ENCODE measurements at places on chromosomes 6 and 20. TPM values are rescaled to one million over a fixed set of nuclear protein-coding genes. Genes with fewer than 3 reads are reported as not detected.

Gene PLG
- total RNA-seq = 0.55 TPM

- peaks cover under 1% of the 10 kb centered on the region for H3K27me3 ChIP-seq
- no peak for DNase-seq
- no peak overlapping the region for H3K27ac ChIP-seq
- no peaks in the 10 kb centered on the region for H3K36me3 ChIP-seq
- no peak overlapping the region for H3K4me3 ChIP-seq
Observed at GRCh38 chr6:168475188-168476013, 34.4 kb downstream of the SMOC2 start.

Gene RBPJL
- not detected for total RNA-seq

- H3K4me3 ChIP-seq = no peak overlapping the region
- H3K36me3 ChIP-seq = no peaks in the 10 kb centered on the region
- H3K27ac ChIP-seq = no peak overlapping the region
- peaks cover 2% of the 10 kb centered on the region for H3K27me3 ChIP-seq
- H3K4me1 ChIP-seq = peaks cover 10% of the 10 kb centered on the region
Observed at GRCh38 chr20:64095927-64096326, 11.4 kb downstream of the NPBWR2 start.

- H3K27me3 ChIP-seq = peaks cover 5% of the 10 kb centered on the region
- H3K4me1 ChIP-seq = no peaks in the 10 kb centered on the region
- H3K4me3 ChIP-seq = no peak overlapping the region
- DNase-seq = no peak
- no peaks in the 10 kb centered on the region for H3K36me3 ChIP-seq
Observed at GRCh38 chr6:117985916-117986315, 78.9 kb downstream of the SLC35F1 start.

Gene WFDC12
- total RNA-seq = not detected

Gene TFAP2A
- total RNA-seq = not detected

Gene ID1
- 0.42 TPM for total RNA-seq

DNA sequence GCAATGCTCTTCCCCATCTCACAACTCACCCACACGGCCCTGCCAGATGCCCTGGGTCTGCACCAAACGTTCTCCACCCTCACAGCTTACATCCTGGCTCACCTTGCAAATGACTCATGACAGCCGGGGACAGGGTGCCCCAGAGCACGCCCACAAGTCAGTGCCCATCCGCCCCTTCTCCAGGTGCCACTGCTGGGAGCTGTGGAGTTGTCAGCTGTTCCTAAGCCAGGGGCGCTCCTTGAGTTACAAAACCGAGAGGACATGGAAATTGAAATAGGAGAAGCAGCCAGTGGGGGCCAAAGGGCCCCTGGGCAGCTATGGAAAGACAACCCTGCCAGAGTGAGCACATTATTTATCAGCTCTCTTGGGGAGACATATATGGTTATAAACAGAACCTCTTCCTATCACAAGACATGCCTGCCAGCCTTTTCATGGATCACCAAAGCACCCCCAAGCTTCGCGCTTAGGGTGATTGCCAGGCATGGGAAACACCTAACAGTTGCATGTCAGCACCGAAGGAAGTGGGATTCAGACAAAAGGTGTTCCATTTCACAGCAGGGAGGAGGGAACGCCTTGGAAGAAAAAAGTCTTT lies 236.8 kb downstream of the LY86 start:
- H3K4me3 ChIP-seq = no peak overlapping the region
- peaks cover 31% of the 10 kb centered on the region for H3K4me1 ChIP-seq
- peaks cover 15% of the 10 kb centered on the region for H3K27me3 ChIP-seq
- DNase-seq = no peak

GRCh38 chr6:10557913-10558312 lies 36.8 kb downstream of the GCNT2 start:
- no peaks in the 10 kb centered on the region for H3K4me1 ChIP-seq
- no peak overlapping the region for H3K27ac ChIP-seq
- H3K36me3 ChIP-seq = peaks cover 1% of the 10 kb centered on the region
- no peaks in the 10 kb centered on the region for H3K27me3 ChIP-seq

Gene L3MBTL1
- 5.6 TPM for total RNA-seq

DNA sequence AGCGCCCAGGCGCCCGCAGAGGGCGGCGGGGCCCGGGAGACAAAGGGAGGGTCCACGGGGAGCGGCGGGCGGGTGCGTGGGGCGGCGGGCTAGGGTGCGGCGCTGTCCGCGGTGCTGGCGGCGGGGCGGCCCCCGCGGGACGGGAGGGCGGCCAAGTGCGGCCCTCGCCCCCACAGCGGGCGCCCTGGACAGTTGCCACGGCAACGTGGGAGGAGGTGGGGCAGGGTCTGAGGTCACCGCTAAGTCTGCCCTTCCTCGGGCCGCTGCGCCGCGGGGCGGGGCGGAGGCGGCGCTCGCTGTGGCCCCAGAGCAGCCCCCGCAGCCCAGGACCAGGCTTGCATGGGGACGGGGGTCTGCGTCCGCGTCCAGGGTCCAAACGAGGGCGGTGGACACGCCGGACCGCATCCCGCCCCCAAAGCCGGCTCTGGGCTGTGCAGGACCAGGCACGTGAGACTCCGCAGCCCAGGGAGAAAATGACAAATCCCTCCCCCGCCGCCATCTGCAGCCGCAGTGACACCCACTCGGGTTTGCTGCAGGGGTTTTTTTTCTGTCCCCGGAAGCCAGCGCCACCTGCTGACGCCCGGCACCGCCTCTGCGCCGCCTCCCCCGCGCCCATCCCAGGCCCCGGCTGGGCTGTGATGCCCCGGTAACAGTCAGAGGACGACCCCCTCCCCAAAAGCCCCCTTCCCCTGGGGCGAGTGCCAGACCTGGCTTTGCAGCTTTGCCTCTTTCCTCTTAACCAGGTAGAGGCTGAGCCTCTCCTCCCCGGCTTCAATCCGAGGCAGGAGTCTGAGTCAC lies 36.8 kb downstream of the YTHDF1 start:
- no peak overlapping the region for H3K27ac ChIP-seq
- peaks cover 29% of the 10 kb centered on the region for H3K27me3 ChIP-seq
- peaks cover 10% of the 10 kb centered on the region for H3K4me1 ChIP-seq
- peaks cover 1% of the 10 kb centered on the region for H3K36me3 ChIP-seq
- no peak overlapping the region for H3K4me3 ChIP-seq

Gene LTA
- 24.6 TPM for total RNA-seq

- no peak overlapping the region for H3K4me3 ChIP-seq
- no peak for DNase-seq
- no peaks in the 10 kb centered on the region for H3K36me3 ChIP-seq
Observed at GRCh38 chr6:12369781-12370262, 79.7 kb downstream of the EDN1 start.

GRCh38 chr6:16663901-16664300 lies 97.4 kb downstream of the ATXN1 start:
- peaks cover 42% of the 10 kb centered on the region for H3K36me3 ChIP-seq
- no peaks in the 10 kb centered on the region for H3K27me3 ChIP-seq
- no peak for DNase-seq
- H3K27ac ChIP-seq = no peak overlapping the region
- H3K4me3 ChIP-seq = no peak overlapping the region
- peaks cover 27% of the 10 kb centered on the region for H3K4me1 ChIP-seq

DNA sequence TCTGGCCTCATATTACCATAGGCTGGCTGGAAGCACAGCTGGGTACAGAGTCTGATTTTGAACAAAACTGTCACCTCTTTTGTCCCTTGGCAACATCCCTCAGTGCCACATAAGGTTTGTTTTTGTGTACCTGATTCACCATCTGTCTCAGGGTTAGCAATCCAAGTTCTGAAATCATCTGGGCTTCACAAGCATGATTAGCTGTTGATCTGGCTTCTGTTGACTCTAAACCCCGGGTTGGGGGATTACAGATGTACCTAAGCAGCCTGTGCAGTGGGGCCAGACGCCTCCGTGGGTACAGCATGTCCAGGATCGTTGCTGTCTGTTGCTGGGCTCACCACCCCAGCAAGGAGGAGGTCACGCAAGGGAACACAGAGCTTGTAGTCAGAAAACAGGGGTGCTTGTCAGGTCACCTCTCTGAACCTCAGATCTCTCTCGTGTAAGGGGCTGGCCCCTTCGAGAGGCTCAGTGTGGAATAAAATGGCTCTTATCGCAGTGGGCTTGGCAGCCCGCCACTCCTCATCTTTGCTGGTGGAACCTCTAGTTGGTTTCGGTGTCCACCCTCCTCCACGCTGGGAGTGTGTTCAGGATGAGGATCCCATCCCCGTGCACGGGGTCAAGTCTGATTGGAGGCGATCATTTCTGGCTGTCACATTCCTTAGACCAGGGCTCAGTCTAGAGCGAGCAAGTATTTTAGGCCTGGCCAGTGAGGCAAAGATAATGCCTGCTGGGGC lies 39.2 kb upstream of the ZNF831 start:
- H3K27ac ChIP-seq = peak overlapping the region; percentile 94
- H3K4me1 ChIP-seq = peaks cover 56% of the 10 kb centered on the region
- H3K27me3 ChIP-seq = no peaks in the 10 kb centered on the region
- H3K36me3 ChIP-seq = peaks cover 9% of the 10 kb centered on the region

DNA sequence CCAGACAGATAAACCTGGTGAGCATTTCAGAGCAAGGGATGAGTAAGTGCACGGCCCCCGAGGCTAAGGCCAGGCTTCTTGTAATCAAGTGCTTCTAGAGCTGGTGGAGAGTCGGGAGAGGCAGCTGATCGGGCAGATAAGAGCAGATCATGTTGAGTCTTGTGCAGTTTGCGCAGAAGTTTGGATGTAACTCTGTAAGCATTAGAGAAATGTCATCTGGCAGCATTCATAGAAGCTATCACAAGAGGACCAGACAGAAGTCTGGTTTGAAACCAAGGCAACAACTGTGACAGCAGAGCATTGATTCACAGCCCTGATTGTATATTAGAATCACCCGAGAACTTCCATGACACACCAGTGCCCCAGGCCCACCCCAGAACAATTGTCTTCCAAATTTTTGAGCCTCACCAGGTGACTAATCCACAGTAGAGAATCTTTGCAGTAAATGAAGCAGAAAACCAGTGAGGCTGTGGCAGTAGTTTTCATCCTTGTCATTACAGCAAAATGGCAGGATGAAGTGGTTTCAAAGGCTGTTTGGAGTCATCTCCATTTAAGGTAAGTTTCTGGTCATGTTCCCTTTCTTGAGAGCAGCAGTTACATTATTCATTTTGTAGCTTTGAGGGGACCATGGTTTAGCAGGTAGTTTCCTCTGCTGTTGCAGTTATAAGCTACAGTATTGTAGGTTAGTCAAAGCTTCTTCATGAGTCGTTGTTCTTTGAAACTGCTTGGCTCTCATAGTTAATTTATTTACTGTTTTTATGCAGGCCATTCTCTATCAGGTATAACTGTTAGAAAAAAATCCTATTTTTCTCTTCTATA lies 84.1 kb downstream of the RNF217 start:
- H3K4me3 ChIP-seq = no peak overlapping the region
- DNase-seq = no peak
- no peaks in the 10 kb centered on the region for H3K36me3 ChIP-seq
- H3K4me1 ChIP-seq = no peaks in the 10 kb centered on the region
- H3K27ac ChIP-seq = no peak overlapping the region

Gene GPR63
- 1.6 TPM for total RNA-seq

Measured in activated CD8-positive, alpha-beta T cell treated with anti-CD3 and anti-CD28 coated beads, Interleukin-2, amount 10 ng/mL, durations not matched to agents 7 days and 5 days (primary cell).